Right lobe of liver (tissue), 6 donors: ENCODE measurements at places on chromosomes 1 and 21.

DNA sequence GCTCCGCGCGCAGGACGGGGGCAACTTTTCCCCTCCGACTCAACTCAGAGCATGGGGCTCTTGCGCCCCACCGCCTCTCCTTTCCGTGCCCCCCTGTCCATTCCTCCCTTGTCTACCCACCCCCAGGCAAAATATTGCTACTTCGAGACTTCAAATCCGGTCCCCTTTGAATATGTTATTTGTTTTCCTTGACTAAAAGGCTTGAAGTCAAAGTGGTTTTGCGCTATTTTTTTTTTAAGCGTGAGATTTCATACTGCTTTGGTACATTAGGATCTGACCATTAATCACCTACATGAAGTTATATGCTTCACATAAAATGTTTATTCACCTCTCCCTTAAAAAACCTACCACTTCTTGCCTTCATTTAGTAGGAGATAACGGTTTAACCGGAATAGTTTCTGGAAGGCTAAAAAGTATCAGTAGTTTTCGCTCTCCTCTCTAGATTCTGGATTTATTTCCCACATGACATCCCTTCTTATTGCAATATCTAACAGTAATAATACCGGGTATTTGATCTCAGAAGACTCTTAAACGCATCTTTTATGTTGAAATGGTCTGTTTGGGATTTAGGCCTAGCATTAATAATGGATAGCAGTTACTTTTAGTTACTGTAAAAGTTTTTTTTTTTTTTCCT lies 1.6 kb downstream of the NFIA start:
- H3K4me3 ChIP-seq = peak overlapping the region; percentile 69
- H3K36me3 ChIP-seq = no peaks in the 10 kb centered on the region
- no peak for DNase-seq
- H3K4me1 ChIP-seq = no peaks in the 10 kb centered on the region

GRCh38 chr1:110627764-110628163 lies 21.6 kb upstream of the KCNA2 start:
- H3K36me3 ChIP-seq = no peaks in the 10 kb centered on the region
- H3K27ac ChIP-seq = no peak overlapping the region
- H3K4me1 ChIP-seq = no peaks in the 10 kb centered on the region
- no peak overlapping the region for H3K4me3 ChIP-seq
- DNase-seq = no peak

GRCh38 chr1:77866296-77866695 lies 22.1 kb upstream of the NEXN start:
- DNase-seq = no peak
- H3K36me3 ChIP-seq = peaks cover 23% of the 10 kb centered on the region
- H3K4me1 ChIP-seq = no peaks in the 10 kb centered on the region
- no peak overlapping the region for H3K27ac ChIP-seq

GRCh38 chr1:80468356-80468755 lies 1332.4 kb upstream of the ADGRL2 start:
- no peak for DNase-seq
- no peaks in the 10 kb centered on the region for H3K27me3 ChIP-seq
- no peak overlapping the region for H3K4me3 ChIP-seq

GRCh38 chr1:243407284-243408018 lies 151.6 kb downstream of the SDCCAG8 start:
- no peaks in the 10 kb centered on the region for H3K36me3 ChIP-seq
- H3K4me3 ChIP-seq = no peak overlapping the region
- H3K27me3 ChIP-seq = no peaks in the 10 kb centered on the region
- no peak for DNase-seq
- no peak overlapping the region for H3K27ac ChIP-seq

DNA sequence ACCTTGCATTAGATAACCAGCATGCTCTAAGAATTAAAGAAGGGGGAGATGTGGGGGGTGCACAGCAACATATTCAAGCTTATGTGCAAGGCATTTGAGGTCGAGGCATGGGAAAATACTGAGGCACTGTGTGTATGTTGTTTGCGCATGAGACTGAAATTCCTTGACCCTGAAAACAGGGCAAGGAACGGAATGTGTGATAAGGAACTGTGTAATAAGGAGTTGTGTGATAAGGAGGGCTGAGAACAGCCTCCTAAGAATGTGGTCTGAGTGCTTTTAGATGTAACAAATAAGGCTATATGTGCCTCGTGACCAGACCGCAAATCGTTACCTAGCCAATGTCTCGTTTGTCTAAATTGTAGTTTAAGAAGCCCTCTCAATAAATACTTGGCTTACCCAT lies 26.5 kb upstream of the ITLN1 start:
- H3K4me3 ChIP-seq = no peak overlapping the region
- no peak overlapping the region for H3K27ac ChIP-seq
- no peaks in the 10 kb centered on the region for H3K27me3 ChIP-seq
- no peak for DNase-seq
- no peaks in the 10 kb centered on the region for H3K4me1 ChIP-seq

GRCh38 chr1:59409549-59409948 lies 112.7 kb downstream of the FGGY start:
- DNase-seq = no peak
- no peak overlapping the region for H3K4me3 ChIP-seq
- peaks cover 47% of the 10 kb centered on the region for H3K4me1 ChIP-seq
- H3K27me3 ChIP-seq = no peaks in the 10 kb centered on the region

GRCh38 chr1:151553659-151554058 lies 13.6 kb downstream of the TUFT1 start:
- no peaks in the 10 kb centered on the region for H3K4me1 ChIP-seq
- H3K4me3 ChIP-seq = no peak overlapping the region
- no peaks in the 10 kb centered on the region for H3K27me3 ChIP-seq
- no peak overlapping the region for H3K27ac ChIP-seq
- no peak for DNase-seq
- H3K36me3 ChIP-seq = no peaks in the 10 kb centered on the region

DNA sequence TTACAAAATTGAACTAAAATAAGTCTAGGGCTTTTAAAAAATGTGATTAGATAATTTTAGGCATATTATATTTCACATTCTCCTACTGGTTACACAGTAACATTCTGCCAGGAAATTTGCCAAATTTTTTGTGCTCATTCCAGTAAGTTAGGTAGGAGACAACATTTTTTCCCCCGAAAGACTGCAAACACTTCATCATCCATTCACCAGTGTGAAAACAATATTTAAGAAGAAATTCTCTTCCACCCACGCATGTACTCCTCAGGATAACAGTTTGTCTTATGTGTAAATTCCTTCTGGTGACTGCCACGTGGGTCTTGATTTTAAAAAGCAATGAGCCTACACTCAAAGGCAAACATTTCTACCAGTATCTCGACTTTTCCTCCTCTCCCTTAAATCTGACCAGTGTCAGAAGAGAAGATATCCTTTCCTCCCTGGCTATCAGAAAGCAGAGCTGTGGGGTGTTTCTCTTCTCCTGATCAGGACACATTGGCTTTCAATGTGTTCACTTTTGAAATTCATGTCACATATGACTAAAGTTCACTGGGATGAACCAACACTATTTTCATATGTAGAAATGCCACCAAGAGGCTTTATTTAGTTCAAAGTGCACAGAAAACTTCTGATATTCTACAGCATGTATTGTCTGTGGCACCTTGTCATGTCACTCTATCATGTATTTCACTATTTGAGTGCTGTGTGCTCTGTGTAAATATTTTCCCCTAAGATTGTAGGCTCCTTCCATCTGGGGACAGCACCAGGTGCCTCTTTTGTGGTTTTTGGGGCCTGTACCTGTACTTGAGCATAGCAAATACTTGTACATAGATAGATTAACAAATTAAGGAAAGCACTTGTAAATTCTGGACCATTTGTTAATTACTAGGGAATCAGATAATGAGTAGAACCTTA lies 38.6 kb downstream of the LHX9 start:
- no peaks in the 10 kb centered on the region for H3K4me1 ChIP-seq
- no peak overlapping the region for H3K4me3 ChIP-seq
- no peaks in the 10 kb centered on the region for H3K27me3 ChIP-seq
- peak overlapping the region; percentile 41 for H3K27ac ChIP-seq
- DNase-seq = no peak

DNA sequence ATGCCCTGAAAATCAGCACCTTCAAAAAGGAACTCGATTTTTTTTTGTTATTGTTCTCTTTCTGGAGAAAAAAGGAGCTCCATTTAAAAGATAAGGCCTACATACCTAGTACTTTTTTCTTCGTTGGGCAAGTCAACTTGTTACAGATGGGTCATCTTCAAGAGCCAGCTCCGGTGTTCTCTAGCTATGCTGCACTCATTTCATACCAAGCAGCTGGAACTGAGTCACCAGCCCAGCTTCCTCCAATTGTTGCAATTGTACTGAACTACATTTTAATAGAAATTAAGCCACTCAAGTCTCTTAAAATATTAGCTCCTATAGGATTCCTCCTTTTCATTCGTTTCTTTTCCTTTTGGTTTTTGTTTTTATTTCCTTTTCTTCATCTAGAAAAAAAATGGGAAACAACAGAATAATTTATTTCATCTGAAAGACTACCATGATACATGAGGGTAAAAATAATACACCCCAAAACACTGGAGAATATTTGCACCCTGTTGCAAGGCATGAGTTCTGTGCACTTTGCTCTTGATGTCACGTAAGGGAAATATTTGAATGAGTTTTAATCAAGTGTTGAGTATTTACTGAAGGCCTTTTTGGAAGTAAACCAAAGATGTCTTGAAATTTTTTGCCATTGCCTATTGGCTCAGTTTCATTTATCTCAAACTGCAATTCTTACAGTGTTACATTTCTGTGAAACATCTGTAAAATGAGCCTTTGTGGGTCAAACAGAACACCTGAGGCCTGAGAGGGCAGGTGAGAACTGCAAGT lies 60.5 kb downstream of the CLIC4 start:
- H3K36me3 ChIP-seq = no peaks in the 10 kb centered on the region
- H3K27ac ChIP-seq = peak overlapping the region; percentile 72
- H3K4me1 ChIP-seq = no peaks in the 10 kb centered on the region

GRCh38 chr1:172647987-172648386 lies 10.9 kb upstream of the FASLG start:
- no peaks in the 10 kb centered on the region for H3K27me3 ChIP-seq
- DNase-seq = no peak
- no peak overlapping the region for H3K4me3 ChIP-seq
- H3K27ac ChIP-seq = no peak overlapping the region
- H3K4me1 ChIP-seq = no peaks in the 10 kb centered on the region

- no peak for DNase-seq
- H3K4me3 ChIP-seq = no peak overlapping the region
- H3K27ac ChIP-seq = no peak overlapping the region
Measured at GRCh38 chr21:45029298-45029947, 45.0 kb upstream of the ADARB1 start.

GRCh38 chr1:17795836-17796645 lies 40.9 kb downstream of the ACTL8 start:
- no peaks in the 10 kb centered on the region for H3K27me3 ChIP-seq
- H3K27ac ChIP-seq = no peak overlapping the region
- no peak overlapping the region for H3K4me3 ChIP-seq
- no peaks in the 10 kb centered on the region for H3K4me1 ChIP-seq
- no peaks in the 10 kb centered on the region for H3K36me3 ChIP-seq
- no peak for DNase-seq

- DNase-seq = no peak
- no peaks in the 10 kb centered on the region for H3K36me3 ChIP-seq
- no peak overlapping the region for H3K4me3 ChIP-seq
- no peaks in the 10 kb centered on the region for H3K4me1 ChIP-seq
Measured at GRCh38 chr1:32536764-32537163, 2.5 kb upstream of the ZBTB8A start.

DNA sequence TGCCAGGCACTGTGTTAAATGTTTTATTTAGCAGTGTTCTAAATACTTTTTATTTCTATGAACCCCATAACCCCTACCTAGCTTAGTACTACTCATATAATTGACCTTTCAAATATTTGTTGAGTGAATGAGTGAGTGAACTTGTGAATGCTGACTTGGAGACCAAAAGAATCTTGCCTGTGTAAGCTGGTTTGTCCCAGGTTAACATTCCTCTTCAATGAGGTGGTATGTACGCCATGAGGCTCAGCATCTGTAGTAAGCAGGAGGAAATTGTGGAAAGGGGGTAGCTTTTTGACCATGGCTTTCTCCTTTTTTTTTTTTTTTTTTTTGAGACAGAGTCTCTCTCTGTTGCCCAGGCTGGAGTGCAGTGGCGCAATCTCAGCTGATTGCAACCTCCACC lies 14.6 kb downstream of the MED18 start:
- no peaks in the 10 kb centered on the region for H3K27me3 ChIP-seq
- H3K4me3 ChIP-seq = no peak overlapping the region
- no peaks in the 10 kb centered on the region for H3K4me1 ChIP-seq
- H3K36me3 ChIP-seq = no peaks in the 10 kb centered on the region
- no peak overlapping the region for H3K27ac ChIP-seq

- no peaks in the 10 kb centered on the region for H3K36me3 ChIP-seq
- no peaks in the 10 kb centered on the region for H3K27me3 ChIP-seq
- H3K4me1 ChIP-seq = peaks cover 37% of the 10 kb centered on the region
- no peak overlapping the region for H3K27ac ChIP-seq
- DNase-seq = no peak
Measured at GRCh38 chr1:17558541-17558940, 19.0 kb downstream of the ARHGEF10L start.

GRCh38 chr21:26925636-26926035 lies 41.3 kb downstream of the ADAMTS5 start:
- H3K27ac ChIP-seq = no peak overlapping the region
- no peaks in the 10 kb centered on the region for H3K4me1 ChIP-seq
- H3K4me3 ChIP-seq = no peak overlapping the region
- no peaks in the 10 kb centered on the region for H3K27me3 ChIP-seq

GRCh38 chr1:203520315-203520714 lies 26.4 kb downstream of the OPTC start:
- H3K27ac ChIP-seq = no peak overlapping the region
- DNase-seq = no peak
- H3K4me1 ChIP-seq = no peaks in the 10 kb centered on the region
- no peaks in the 10 kb centered on the region for H3K27me3 ChIP-seq
- H3K4me3 ChIP-seq = no peak overlapping the region

DNA sequence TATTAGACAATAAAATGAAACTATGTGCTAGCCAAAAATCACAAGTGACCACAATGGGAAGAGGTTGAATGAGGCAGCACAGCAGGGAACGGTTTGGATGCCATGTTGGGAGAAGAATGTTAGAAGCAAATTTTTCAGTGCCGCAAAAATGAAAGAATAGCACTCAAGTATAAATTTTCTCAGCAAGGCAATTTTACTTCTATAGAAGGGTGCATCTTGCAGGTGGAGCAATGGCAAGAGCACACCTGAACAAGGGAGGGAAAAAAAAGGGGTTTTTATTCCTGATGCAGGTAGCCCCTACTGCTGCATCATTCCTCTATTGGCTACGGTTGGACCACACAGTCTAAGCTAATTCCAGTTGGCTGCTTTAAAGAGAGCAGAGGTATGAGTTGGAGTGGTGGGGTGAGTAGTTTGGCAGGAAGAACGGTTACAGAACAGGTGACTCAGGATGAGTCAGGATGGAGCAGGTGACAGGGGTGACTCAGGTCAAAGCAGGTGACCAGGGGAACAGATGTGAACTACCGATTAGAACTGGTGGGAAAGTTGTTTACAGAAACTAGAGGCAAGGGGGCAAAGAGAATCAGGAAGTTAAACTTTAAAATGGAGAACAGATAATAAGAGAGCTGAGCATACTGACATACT lies 301.1 kb upstream of the NRIP1 start:
- H3K4me3 ChIP-seq = no peak overlapping the region
- no peaks in the 10 kb centered on the region for H3K36me3 ChIP-seq
- H3K27me3 ChIP-seq = no peaks in the 10 kb centered on the region
- H3K27ac ChIP-seq = no peak overlapping the region
- H3K4me1 ChIP-seq = no peaks in the 10 kb centered on the region
- DNase-seq = no peak
